Ascending aorta (tissue), 2 donors: ENCODE measurements at places on chromosomes 11 and 22.

DNA sequence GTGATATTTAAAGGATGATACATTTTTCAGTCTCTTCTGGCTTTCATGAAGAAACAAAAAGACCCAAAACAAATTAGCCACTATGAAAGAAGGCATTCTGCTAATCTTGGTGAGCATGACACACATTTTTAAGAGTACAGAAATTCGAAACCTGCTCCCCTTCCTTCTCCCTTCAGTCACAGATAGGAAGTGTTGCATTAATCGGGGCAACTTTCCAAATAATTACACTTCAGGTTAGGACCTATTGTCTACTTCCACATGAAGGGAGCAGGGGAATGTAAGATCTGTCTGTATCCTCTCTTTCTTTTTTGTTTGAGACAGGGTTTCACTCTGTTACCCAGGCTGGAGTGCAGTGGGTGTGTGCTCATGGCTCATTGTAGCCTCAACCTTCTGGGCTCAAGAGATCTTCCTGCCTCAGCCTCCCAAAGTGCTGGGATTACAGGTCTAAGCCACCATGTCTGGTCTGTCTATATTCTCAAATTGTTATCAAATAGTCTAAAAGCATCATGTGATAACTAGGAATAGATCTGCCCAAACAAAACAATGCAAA lies 45.8 kb downstream of the NCAM1 start:
- DNase-seq, result no peak

DNA sequence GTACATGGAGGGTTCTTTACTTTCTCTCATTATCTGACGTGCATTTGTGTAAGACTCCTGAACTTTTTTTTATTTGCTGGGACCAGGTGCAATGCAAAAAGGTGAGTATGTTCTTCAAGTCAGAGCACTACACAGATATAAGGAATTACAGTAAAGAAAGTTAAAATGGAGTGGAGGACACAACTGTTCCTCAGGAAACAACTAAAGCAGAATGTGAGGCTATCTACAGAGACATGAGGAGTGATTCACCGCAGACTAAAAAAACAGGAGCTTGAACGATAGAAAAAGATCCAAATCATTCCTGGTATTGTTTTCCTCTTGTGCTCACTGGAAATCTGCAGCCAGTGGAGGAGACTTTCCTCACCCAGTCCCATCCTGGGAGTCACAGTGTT lies 106.2 kb downstream of the ABTB2 start:
- DNase-seq, result no peak

- no peak for DNase-seq
Measured at GRCh38 chr11:796565-797295, 1.4 kb downstream of the SLC25A22 start.

DNA sequence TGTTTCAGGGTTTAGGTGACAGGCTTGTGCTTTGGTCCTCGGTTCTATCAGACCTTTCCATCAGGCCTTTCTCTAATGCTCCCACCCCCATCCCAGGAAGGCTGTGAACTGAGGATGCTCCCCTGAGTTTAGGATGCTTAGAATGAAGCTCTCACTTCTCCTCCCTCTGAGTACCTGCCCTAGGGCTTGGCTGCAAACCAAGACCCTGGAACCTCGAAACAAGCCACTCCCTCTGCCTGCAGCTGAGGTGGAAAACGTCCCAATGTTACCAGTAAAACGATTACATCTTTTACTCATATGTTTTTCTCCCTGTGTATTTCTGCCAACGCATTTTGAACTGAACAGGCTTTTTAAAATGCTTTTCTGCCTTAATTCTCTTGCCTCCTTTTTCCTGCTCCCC lies 54.5 kb upstream of the BMAL1 start:
- no peak for DNase-seq

DNA sequence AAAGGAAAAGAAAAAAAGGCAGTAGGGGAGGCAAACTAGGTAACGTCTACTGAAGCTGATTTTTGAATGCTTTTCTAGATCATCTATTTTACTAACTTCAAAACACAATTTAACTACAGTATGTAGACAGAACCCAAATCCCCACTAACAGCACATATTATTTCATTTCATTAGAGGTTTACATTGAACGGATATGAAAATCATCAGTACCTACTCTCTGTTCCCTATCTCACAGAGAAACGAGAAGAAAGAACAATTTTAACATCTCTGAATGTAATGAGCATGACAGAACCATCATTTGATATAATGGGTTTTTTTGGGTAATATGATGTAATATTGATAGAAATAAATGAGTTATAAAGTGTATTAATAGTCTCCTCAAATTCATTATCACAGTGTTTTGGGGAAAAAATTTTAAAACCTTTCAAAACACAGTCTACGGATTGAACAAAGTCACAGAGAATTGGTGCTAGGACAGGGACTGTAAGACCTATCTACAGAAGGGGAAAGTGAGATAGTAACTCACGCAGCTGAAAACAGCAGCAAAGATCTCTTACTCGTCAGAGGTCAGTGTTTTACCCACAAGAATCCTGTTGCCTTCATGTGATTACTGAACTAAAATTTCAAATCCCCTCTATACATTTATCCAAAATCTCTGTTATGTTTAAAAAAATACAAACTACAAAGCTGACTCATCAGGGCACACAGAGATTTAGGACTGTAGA lies 77.3 kb downstream of the ZBTB44 start:
- no peak for DNase-seq

DNA sequence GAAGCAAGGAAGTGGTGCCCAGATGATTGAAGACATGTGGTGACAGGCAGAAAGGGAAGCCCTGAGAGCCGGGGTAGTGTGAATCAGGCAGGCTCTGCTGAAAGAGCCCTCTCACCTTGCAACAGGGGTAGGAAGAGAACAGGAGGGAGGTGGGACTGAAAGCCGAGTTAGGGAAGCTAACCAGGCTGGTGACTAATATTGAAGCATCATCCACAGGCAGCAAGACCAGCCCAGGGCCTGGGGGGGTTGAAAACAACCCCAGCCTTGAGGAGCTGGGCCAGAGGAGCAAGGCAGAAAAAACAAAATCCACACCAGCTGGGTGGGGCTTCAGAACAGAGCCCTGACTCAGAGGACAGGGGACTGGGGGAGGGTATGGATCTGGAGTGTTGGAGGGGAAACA lies 35.0 kb upstream of the CRTAM start:
- DNase-seq, result no peak

DNA sequence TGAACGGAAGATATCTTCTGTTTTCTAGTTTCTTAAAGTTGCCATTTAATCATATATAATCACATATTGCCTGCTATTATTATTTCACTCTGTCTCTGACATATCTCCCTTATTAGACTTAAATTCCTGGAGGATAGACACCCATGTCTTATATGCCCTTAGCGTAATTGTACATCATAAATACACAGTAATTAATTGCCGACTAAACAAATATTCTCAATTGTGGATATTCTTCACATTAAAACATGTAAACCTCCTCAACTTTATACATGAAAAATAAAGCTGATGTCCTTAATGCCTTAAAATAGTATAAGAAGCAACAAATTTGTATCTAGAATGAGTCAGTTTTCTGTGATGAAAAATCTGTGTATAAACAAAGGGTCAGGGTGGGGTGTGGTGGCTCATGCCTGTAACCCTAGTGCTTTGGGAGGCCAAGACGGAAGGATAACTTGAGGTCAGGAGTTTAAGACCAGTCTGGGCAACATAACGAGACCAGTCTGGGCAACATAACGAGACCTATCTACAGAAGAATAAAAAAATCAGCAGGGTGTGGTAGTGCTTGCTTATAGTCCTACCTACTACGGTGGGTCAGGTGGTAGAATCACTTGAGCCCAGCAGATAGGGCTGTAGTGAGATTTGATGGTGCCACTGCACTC lies 6.1 kb downstream of the ZDHHC13 start:
- DNase-seq, result no peak

- no peak for DNase-seq
Measured at GRCh38 chr11:36142439-36142838, 146.8 kb downstream of the COMMD9 start.

GRCh38 chr22:17648569-17648968 lies 10.0 kb downstream of the BCL2L13 start:
- no peak for DNase-seq

- DNase-seq, result no peak
Measured at GRCh38 chr11:58919980-58920379, 19.3 kb upstream of the GLYATL1 start.

DNA sequence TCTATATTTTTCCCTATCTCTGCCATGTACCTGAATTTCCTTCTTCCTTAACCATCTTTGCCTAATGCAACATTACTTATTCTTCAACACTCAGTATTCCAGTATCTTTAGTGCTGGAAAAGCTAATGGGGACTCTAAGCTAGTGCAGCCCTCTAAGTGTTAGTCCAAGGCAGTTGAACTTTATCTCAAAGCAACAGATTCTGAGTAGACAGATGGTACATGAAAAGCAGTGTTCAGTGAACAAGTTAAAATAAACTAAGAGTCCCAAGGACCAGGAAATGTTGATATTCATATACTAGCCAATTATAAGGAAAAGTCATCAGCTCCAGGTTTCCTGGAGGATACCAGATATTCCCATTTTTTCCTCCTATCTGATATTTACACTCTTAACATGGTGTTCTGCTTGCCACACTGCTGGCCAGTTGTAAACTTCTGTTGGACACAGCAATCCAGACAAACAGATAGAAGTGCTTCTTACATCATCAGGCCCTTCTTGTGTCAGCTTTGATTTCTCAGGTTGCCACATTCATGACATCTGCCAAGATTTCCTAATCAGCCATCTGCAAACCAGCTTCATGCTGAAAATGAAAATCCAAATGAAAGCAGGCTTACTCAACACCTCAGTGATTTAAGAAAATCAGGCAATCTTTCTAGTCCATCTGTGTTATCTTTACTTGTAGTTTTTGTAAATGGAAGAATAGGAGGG lies 255.9 kb upstream of the POU2AF2 start:
- no peak for DNase-seq

DNA sequence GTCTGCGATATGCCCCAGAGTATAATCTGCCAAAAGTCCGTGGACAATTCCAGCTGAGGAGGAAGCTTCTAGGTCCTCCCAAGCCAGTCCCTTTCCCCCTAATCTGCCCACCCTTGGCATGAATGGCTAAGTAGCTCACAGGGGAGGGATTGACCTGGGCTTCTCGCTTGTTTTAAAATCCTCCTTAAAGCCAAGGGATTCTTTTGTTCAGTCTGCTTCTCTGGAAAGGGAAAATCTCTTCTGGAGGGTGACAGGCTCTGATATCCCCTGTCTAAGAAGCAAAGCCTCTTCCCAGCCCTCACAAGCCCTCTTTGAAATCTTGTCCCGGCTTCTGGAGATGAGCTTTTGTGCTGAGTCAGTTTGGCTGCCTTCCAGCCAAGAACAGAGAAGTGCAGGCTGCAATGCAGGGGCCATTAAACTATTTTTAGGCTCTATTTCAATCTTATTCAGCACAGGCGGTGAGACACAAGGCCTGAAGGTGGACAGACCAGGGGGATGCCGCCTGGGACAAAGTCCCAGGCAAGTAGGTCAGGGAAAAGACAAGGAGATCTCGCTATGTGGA lies 23.9 kb downstream of the NEFH start:
- no peak for DNase-seq

DNA sequence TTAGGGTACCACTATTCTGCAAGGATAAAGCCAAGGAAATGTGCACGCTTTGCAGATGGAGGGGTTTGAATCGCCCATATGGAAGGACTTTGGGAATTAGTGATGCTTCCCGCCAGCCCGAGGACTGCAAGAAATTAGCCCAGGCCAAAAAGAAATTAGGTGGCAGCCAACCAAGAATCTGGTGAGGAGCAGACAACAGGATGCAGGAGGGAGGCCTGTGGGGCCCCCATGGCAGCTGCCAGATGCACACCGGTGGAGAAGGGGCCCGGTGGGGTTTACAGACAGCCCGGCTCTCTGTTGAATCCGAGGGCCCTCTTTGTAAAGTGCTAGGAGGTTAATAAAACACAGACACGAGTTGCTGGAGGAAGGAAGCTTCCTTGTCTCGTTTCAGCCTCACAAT lies 73.5 kb downstream of the TIMP3 start:
- DNase-seq, result no peak

DNA sequence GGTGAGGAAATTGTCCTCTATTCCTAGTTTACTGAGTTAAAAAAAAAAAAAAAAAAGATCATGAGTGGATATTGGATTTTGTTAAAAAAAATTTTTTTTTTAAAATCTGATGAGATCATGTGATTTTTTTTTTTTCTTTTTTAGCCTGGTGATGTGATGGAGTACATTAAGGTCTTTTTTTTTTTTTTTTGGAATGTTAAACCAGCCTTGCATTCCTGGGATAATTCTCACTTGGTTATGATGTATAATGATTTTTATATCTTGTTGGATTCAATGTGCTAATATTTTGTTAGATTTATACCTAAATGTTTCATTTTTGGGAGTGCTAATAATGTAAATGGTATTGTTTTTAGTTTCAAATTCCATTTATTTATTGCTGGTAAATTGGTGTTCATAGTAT lies 43.3 kb downstream of the DDX10 start:
- DNase-seq, result no peak

DNA sequence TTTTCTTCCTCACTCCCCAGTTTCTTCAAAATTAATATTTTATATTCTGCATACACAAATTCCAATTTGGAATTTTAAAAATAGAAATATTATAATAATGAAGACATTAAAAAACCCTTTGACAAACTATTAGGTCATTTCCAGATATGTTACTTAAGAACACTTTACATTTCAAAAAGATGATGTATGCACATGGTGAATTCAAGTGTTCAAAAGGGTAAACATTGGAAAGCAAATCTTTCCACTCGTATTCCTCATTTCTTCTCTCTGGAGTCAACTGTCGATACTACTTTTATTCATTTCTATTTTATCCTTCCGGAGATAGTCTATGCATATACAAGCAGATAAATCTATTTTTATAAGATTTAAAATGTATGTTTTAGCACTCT lies 16.7 kb downstream of the TBCEL start:
- DNase-seq, result no peak

GRCh38 chr11:36339888-36340287 lies 43.8 kb downstream of the PRR5L start:
- DNase-seq, result no peak

GRCh38 chr11:67252831-67253239 lies 13.4 kb upstream of the GRK2 start:
- DNase-seq, result no peak

GRCh38 chr11:2516276-2517015 lies 71.6 kb downstream of the KCNQ1 start:
- DNase-seq, result no peak

DNA sequence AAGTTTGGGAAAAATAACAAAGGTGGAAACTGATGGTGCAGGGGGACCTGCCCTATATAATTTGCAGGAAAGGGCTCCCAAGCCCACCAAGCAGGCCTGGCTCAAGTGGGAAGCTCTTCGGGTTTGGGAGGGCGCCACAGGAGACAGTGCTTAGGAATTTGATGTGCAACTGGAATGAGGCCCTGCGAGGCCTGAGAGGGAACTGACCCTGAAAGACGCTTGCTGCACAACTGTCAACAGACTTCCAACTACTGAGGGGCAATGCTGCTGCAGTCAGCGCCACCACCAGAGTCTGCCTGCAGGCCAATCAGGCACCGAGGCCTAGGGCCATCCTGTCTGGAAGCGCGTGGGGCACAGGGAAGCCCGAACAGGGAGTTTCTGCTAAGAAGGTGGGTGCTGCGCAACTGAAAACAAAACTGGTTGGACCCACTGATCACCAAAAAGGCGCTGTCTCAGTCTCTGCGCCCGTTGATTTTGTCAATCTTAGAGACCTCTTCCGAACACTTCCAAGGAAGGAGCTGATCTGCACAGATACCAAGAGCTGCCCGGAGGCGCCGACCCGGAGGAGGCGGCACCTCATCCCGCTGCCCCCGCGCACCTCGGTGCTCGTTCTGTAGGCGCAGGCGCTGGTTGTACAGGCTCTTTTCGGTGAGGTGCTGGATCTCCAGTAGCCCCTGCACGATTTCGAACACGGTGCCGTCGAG lies 667 bp downstream of the DGCR6L start:
- DNase-seq, result no peak
